ENCODE measurements at places on chromosomes 2 and 18.
A peak's percentile ranks its signal among the peaks of the same experiment; 100 is the strongest.

DNA sequence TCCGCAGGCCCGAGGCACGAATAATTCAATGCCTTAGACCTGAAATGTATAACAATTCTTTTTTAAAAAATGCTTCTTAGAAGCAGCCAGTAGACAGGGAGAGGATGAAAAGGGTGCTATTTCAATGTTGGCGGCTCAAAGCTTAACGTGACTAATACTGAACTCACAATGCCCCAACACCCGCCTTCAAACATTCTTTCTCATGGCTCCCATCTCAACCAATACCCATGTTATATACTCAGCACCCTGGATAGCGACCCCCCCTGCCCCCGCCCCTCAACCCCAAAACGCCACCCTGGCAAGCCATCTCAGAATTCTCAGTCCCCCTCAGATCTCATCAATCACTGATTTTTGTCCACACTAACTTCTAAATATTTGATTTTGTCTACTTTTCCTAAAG lies 4.4 kb downstream of the FBXO41 start:
- no peak for DNase-seq

DNA sequence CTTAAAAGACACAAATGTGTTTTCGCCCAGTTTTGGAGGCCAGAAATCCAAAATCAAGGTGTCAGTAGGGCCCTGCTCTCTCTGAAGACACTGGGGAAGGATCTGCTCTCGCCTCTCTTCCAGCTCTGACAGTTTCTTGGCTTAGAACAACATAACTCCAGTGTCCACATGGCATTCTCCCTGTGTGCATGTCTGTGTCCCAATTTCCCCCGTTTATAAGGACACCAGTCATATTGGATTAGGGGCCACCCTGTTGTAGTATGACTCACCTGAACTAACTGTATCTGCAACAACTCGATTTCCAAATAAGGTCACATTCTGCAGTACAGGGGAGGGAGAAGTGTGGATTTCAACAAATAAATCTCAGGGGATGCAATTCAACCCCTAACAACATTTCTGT lies 263.2 kb downstream of the SS18 start:
- DNase-seq: no peak

GRCh38 chr2:218981881-218982585 lies 3.0 kb downstream of the FEV start:
- no peak for DNase-seq

DNA sequence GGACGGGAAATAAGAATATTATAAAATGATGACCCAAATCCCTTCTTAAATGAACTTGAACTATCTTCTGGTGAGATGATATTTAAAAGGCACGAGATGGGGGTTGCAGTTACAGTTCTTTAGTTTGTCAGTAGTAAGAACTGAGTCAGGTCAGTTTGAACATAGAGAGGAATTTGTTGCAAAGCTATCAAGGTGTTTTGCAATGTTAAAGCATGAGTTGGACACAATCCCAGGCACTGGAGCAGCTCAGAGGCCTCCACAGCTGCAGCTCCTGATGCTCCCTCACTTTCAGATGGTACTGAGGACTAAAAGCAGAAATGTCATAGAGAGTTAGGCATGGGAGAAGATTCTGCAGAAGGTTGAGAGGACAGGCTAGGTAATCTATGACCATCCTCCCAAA lies 236.0 kb downstream of the BCL2 start:
- DNase-seq: no peak

DNA sequence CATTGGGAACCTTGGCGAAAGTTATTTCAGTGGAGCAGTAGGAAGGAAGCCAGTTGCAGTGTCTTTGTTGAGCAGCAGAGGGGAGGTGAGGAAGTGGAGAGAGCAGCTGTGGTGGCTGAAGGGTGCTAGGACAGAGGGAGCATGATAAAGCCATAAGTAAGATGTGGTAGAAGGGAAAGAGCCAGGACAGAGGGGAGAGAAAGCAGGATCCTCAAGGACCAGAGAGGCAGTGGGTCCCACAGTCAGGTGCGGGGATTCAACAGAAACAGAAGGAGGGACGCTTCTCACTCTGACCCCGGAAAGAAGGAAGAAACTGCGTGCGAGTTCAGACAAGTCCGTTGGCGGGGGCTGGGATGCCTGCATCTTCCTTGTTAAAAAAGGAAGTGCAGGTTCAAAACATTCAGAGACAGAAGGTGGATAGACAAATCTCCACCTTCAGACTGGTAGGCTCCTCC lies at the start of gene CXCR2:
TSS of gene CXCR2 (plus strand) at position 403 of the 455 bp plus-strand sequence. CDS start 8,774 bp downstream, outside the sequence.
- no peak for DNase-seq

GRCh38 chr2:85398426-85399182 lies 11.6 kb downstream of the CAPG start:
- DNase-seq: no peak

- DNase-seq: no peak
These were observed 97.2 kb upstream of the ACVR1C start for GRCh38 chr2:157725846-157726245.

GRCh38 chr2:201172279-201172678 lies 10.7 kb upstream of the CASP10 start:
- no peak for DNase-seq

DNA sequence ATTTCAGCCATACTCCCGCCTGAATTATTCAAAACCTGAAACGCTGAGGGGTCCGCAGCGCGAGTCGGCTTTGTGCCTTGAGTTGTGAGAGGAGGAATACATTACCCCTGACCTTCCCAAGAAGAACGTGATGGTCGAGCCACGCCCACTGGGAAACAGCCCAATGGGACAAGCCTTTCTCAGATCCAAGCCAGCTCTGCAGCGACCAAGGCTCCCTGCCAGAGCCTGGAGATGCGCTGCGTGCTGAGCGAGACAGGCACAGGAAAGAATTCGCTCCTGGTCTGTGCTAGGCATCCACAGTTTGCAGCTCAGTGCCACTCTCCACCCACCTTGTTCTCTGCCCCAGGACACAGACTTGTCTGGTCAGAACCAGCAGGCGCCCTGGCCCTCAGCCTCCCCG lies 74.1 kb upstream of the GLI2 start:
- DNase-seq: no peak

GRCh38 chr2:70939001-70939838 lies 3.5 kb downstream of the ATP6V1B1 start:
- DNase-seq: no peak

GRCh38 chr2:111185361-111186022 lies 64.8 kb downstream of the BCL2L11 start:
- DNase-seq: no peak

DNA sequence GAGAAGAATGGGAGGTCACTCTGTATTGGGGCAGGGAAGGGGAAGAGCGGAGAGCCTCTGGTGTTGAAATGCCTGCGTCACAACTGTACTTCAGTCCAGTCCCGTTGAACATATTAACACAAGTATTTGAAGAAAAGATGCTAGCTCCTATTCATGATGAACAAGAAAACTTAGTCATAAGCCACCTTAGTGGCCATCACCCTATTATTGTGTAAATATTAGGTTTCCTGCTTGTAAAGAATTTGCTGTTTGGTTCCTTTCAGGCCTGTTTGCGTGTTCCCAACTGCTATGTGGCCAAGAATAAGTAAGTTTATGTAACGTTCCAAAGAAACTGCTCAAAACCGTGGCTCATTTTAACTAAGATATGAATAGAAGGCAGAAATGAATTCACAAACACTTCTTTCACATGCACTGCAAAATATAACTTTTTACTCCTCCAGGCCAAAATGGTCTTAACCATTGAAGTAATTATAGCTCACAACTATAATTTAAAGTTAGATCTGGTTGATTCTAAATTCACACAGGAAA lies 204.3 kb downstream of the ZNF385B start:
- no peak for DNase-seq

DNA sequence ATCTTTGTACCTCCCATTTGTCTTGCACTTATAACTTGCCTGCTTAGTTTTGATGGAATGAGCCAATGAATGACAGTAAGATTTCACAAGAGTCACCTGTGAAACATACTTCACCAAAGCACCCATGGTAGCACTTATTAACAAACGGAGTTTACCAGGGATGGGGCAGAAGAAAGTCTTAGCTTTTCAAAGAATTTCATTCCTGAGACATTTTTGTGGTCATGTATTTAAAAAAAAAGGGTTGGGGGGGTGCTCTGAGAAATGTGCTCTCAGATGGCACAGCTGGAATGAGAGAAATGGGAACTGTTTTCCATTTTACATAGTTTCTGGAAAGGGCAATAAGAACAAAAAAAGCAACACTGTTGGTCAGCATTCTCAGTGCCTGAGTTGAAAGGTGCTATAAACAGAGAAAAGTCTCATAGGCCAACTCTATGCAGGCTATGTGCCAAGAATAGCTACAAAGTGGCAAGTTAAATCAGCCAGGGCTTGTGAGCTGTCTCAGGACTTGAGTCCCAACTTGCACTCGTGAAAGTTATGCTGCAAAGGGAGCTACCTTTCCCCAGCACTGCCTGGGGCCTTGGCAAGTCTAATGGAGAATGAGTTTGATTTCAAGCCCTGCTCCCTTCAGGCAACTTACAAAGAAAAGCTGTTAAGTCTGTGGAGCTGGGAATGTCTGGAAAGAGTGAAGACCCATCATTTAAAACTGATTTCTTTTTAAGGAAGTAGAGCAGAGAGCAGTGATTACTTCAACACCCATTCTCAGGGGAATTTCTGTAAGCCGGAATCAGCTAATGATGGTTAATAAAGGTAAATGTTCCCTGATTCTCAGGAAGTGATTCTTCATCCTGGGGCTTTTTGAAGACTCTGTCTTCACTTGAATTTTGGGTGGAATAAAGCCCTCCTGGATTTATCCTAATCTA lies 170.6 kb downstream of the SLC8A1 start:
- peak; percentile 84 for DNase-seq
